ENCODE measurements at places on chromosomes 7 and 10.
A peak's percentile ranks its signal among the peaks of the same experiment; 100 is the strongest.

DNA sequence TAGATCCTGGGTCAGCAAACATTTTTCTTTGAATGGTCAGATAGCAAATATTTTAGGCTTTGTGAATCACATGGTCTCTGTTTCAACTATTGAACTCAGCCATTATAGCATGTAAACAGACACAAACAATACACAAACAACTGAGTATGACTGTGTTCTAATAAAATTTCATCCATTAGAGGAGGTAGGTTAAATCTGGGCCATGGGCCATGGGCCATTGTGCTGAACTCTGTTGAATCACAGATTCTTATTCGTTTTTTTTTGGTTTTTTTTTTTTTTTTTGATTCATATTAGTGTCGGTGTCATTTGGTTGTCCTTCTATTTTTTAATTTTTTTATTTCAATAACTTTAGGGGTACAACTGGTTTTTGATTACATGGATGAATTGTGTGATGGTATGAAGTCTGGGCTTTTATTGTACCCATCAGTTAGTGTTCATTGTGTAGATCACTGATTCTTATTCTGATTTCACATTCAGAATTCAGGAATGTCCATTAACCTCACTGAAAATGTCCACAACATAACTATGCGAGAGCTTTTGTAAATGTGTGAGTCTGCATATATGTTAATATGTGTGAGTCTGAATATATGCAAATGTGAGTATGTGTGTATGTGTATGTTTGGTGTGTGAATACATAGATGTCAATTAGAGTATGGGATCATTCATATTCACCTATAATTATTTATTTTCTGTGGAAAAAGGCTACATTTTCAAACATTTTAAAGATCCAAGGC lies 443.7 kb upstream of the GRM3 start:
- DNase-seq: no peak

- DNase-seq: no peak
Measured at GRCh38 chr10:35400595-35401268, 64.4 kb downstream of the CCNY start.

DNA sequence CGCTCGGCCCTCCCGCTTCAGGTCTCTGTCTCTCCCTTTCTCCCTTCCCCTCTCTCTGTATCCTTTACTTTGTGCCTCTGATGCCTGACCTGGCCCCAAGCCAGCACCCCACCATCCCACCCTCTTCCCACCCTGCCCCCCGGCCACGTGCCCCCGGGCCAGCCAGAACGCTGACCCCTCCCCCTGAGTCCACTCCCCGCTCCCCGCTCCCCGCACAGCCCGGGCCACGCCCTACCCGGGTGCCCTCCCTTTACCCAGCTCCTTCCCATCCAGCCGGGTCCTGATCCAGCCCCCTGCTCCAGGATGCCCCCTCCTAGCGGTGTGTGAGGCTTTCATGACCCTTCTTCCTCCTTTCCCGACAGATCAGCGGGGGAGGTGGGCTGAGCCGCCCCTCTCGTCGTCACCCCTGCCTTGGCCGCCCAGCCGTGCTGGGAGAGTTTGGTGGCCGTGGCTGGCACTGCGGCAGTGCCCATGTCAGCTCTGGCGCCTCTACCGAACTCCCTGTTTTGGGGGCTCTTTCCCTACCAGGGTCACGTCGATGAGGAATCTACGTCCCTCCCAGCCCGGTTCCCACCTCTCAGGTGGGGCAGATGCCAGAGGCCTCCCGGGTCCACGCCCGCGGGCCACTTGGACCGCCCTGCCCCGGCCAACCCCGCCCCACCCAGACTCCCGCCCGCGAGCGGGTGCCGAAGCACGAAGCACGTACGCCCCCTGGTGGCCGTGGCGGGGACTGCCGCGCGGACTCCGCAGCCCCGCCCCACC lies 127.4 kb downstream of the UBE2H start:
- peak; percentile 92 for DNase-seq

GRCh38 chr10:101838416-101838970 lies 5.1 kb downstream of the KCNIP2 start:
- DNase-seq: no peak

Measured in GM20000 (cell line).